ENCODE measurements at places on chromosomes 1 and 21.

DNA sequence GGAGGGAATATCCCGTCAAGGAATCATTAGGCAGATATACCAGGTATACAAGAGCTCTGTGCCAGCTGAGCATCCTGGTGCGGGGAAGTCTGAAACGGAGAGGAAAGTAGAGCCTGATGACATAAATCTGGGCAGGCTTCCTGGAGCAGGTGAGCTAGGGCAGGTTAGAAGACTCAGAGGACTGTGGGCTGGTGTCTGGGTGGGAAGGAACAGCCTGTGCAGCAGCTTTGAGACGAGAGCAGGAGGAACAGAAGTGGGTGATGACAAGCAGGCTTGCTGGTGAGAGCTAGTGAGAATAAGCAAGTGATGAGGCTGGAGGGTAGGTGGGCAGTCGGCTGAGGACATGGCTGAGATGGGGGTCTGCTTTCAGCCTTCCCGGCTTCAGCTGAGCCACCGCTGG lies 6.7 kb downstream of the CELSR2 start:
- no peak for DNase-seq

GRCh38 chr1:79716447-79716846 lies 709.9 kb upstream of the ADGRL4 start:
- no peak for DNase-seq

DNA sequence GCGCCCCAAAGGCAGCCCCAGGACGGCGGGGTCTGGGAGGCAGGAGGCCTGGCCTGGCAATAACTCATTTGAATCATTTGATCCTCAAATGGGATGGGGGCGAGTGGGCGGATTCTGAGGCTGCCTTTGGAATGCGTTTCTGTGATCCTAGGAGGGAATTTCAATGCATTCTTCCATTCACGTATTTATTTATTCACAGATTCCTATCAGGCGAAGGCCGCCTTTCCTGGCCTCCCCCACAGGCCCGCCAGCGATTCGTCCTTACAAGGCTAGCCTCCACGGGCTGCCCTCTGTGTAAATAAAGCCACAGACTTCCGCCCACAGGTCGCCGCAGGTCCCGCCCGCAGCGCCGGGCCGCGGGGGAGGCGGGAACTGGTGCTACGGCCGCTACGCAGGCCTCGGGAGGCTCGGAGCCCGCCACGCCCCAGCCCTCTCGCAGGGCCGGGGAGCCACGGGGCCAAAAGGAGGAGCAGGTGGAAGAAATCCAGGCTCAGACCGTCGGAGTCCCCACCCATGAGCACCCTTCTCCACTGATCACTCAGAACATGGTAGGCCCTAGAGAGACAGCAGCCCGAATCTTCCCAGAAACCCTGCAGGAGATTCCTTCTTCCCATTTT lies 31.3 kb upstream of the JUN start:
- peak; percentile 76 for DNase-seq

DNA sequence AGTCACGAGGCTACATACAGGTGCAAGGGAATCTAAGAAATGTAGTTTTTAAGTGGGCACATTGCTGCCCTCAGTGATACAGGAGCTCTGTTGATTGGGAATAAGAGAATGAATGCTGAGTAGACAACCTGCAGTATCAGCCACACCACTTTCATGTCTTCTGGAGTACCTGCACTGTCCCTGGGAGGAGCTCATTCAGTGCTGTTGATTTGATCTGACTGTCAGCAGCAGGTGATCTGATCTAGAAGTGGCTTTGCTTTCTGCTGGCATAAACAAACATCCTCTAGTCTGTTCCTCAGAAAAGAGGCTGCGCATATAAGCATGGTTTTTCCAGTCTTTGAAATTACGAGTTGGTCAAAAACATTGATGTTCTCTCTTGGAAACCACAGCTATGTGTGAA lies 35.5 kb upstream of the LRRC52 start:
- no peak for DNase-seq

- no peak for DNase-seq
Measured at GRCh38 chr1:100950781-100951180, 54.9 kb downstream of the SLC30A7 start.

DNA sequence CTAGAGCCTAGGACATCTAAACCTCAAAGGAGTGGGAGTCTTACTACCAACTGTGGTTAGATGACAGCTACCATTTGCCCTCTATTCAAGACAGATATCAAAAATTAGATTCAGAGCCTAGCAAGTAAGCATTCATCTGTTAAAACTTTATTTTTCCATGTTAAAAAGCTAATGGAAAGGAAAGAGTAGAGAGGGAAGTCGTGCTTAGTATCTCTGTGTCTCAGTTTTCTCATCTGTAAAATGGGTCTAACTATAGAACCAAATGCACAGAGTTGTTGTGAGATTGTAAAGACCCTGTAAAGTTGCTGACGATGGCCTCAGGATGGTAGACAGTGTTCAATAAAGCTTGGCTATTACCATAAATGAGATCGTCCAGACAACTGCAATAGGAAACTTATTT lies 428.5 kb upstream of the RUNX1 start:
- no peak for DNase-seq

DNA sequence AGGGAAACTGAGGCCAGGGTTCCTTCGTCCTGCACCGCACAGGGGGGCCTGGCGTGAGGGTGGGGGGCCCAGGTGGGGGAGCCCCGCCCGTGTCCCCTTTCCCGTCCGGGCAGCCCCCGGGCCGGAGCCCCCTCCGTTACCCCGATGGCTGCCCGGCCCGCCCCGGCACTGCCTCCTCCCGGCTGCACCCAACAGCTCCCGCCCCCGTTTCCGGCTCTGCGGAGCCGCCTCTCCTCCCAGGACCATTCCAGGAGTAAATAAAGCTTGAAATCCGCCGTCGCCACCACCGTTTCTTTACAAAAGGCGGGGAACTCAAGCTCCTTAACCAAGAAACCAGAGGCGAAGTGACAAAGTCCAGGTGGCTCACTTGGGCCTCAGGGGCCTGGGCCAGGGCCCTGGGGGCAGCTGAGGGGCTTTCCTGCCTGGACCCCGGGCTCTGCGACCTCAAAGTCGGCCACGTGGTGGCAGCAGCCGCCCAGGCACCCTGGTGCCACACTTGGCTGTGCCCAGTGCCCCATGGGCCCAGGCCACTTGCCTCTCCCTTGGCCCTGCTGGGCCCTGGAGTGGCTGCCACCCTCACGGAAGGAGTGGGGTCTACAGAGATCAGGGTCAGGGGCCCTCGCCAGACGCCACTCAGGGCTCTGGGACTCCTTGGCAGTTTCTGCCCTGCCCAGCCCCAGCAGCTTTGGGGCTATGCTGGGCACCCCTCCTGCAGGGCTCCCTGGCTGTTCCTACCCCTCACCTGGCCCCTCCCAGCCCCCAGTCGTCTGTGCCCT lies 514 bp upstream of the FAAP20 start:
- peak; percentile 92 for DNase-seq

DNA sequence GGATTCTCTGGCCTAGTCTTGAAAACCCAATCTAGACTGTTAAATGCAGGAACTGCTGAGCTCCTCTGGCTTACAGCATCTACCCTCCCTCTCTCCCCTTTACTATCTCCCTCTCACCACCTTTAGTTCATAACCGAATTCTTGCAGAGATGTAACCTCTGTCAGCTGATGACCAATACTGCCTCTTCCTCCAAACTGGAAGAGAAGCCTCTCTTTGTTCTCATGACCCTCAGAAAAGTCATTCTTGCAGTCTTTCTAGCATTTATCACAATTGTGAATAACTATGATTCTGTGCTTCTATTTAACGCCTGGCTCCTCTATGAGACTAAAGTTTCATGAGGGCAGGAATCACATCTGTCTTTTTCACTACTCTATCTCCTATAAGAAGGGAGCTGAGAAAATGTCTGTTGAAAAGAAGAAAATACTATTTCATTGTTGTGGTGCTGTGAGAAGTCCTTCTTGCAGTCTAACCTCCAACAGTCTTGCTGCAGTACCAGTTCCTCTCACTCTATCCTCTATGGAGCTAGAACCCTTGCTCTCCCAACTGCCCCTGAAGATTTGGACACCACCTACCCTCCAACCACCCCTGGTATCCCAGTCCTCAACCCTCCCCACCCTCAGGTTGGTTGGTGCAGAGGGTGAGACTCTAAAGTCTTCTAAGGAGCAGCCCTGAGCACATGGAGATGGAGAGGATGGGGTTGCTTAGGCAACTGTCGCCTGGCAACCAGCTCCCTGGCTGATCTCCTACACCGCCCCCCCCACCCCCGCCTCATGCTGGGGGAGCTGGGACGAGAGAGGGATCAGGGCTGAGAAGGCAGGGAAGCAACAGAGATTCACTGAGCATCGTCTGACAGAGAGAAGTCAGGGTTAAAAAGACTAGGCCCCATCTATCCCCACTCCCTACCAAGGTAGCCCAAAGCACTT lies 13.9 kb downstream of the MEF2D start:
- DNase-seq: no peak

DNA sequence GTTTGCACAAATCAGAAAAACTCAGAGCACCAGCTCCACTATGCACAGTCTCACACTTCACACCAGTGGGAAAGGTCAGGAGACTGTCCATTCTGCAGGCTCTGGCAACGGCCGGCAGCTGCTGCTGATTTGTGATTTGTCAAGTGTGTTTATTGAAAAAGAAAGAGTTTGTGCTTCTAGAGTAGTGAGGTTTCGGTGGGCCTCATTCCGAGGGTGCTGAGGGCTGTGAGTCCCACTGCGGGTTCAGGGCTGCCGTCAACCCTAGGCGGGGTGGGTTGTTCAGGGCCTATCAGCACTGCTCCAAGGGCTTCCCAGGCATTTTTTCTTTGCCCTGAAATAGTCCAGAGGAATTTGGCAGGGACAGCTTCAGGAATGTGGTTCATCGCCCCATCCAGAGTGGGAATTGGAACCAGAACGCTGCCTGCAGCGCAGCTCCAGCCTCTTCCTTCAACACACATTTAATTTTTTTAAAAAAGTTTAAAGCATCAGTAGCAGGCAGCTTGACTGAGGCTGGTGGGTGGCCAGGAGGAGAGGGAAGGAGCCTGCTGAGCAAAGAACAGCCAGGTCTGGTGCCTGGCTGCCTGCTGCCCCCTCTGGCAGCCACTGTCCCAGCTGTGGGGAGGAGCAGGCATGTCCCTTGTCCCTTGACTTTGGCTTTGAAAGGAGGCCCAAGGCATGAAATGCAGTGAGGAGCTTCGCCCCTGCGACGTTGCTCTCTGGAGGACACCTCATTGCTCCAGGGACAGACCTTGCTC lies 19.7 kb downstream of the STUM start:
- peak; percentile 37 for DNase-seq

GRCh38 chr1:13700521-13701270 lies 708 bp downstream of the PRDM2 start:
- DNase-seq: peak; percentile 62

DNA sequence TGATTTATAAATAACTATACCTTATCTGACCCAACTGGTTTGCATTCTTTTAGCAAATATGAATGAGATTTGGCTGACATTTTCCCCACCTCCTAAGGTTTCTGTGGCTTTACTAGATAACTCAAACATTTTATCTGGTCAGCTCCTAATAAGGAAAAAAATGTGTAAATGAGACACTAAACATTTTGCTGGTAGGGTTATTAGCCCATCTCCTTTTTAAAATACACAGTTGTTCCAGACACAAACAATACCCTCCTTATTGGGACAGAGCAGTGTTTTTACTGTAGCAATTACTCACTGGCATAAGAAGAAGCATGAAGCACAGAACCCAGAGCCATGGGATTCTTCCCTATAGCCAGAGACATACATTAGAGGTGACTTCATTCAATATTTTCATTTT lies 53.8 kb upstream of the NUF2 start:
- no peak for DNase-seq

DNA sequence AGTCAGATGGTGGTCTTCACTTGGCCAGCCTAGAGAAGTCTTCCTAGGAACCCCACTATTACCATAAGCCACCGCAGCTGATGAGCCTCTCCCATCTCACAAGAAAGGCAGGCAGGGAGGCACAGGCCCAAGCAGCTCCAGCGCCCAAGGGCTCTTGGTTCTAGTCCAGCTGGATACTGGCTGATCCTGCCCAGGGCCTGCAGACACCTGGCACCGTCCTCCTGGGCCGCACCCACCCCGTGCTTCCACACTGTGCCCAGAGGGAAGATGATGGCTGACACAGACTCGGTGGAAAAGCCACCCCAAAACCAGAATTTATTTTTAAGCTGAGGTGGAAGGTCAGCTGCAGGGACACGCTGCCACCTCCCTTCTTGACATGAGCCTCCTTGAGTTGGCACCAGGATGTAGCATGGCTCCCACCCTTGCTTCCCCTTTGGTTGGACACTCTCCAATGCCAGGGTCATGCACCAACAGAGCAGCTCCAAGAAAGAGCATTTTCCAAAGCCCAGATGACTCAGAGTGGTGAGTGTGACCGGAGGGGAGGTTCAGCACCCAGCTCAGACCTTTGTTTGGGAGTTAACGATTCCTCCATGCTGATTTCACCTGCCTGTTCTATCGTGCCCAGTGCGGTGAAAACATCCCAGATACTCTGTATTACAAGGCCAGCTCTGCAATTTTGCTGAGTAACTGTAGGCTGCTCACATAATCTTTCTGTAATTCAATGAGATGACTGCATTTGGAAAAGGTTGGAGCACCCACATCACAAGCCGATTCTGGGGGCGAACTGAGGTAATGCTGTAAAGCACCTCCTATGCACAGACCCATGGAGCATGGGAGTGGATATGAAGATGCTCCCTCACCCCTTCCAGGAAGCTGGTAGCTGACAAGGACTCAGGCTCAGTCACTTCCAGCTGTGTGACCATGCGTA lies 63.1 kb upstream of the SLC2A1 start:
- no peak for DNase-seq

GRCh38 chr1:28510273-28510969 lies 4.6 kb downstream of the RCC1 start:
- DNase-seq: peak; percentile 76

DNA sequence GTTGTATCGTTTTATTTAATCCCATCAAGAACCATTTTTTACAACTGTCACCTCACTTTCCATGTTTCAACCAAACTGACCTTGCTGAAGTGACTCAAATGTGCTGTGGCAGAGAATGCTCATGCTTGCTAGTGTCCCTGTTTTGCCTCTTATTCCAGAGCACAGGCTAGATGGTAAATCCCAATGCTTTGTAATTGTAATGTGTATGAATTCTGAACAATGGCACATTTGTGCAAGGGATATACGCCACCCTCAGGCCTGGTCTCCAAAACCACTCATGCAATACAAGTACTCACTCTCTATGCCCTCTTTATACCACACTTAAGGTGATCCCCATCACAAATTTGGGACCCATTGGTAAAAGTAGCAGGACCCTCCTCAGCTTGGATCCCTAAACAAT lies 313.6 kb downstream of the HHIPL2 start:
- no peak for DNase-seq

DNA sequence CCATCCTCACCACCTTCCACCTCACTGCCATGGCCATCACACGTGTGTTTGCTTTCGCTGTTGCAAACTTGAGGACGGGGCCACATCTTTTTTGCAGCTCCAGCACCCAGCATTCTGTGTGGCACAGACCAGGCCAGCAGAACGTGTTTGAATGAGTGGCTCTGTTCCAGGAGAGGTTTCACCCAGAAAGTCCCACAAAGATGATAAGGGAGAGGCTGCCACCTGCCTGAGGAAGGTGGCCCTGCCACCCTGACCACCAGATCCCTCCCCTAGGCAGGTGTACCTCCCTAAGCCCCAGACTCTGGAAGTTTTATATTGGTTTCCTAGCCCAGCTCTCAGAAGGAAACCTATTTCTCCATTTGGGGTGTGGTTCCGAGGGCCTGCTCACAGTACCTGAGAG lies 252.1 kb downstream of the KAZN start:
- peak; percentile 59 for DNase-seq

- no peak for DNase-seq
Measured at GRCh38 chr1:81149649-81150325, 650.9 kb upstream of the ADGRL2 start.

- no peak for DNase-seq
Measured at GRCh38 chr1:15771836-15772515, 13.4 kb downstream of the FBLIM1 start.

Data from hematopoietic multipotent progenitor cell treated with erythropoietin and hydrocortisone succinate and interleukin-3 and kit ligand, for 6 days (in vitro differentiated cells).